Right hindlimb (tissue), 1 donor: ENCODE measurements at places on chromosomes 7 and 10.

DNA sequence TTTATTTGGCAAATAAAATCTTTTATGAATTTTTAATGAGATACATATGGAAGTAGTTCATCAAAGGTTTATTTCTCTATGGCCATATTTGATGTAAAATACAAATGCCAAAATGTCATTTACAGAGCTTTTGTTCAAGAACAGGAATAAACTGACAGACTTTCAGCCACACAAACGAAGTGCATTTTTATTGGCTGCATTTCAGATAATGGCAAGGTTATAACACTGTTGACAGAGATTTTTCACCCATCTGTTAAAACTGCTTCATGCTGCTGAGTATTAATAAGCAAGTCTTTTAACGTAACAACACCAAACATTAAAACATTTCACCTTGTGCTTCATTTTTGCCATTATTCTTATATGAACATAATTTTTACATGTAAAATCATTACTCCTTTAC lies 254.4 kb downstream of the ANKRD7 start:
- no peak for DNase-seq

DNA sequence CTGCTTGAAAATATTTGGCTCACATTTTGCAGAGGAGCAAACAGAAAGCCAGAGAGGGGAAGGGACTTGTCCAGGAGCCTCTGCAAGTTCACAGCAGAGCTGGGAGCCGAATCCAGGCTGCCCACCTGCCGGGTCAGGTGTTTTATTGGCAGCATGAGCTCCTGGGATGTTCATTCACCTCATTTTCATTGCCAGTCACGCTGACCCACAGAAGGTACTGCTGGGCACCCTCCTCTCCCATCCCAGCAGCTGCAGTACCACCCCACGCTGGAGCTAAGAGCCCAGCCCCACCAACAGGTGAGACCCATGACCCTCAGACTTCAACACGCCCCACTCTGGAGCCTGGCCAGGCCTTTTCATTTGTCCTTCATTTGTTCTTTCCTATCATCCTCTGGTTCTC lies 102.7 kb downstream of the GRID1 start:
- DNase-seq: no peak

DNA sequence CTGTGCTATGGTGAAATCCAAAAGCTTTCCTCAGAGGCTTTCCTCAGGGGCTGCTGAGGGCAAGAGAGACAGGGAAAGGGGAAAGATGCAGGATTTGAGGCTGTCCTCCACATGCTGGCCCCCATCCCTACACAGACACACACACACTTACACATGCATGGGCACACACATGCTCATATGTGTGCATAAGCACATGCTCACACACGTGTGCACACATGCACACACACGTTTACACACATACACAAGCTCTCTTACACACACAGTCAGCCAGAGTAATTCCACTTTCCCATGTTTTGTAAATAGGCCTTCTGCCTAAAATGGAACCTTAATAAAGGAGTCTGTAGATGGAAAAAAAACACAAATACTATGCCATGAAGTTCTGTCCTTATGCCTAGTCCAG lies 312.9 kb downstream of the GRID1 start:
- DNase-seq: no peak

GRCh38 chr7:92520024-92520423 lies 8.3 kb downstream of the PEX1 start:
- DNase-seq: no peak

GRCh38 chr10:4902571-4903011 lies 60.6 kb upstream of the AKR1C1 start:
- DNase-seq: no peak

DNA sequence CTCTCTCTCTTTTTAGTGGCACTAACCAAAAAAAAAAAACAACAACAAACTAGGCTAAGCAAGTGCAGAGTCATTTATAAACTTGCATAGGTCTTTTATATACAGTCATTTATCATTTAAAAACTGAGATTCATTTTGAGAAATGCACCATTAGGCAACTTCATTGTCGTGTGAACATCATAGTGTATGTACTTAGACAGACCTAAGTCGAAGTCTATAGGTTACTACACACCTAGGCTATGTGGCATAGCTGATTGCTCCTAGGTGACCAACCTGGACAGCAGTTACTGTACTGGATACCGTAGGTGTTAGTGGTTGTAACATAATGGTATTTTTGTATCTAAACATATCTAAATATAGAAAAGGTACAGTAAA lies 109.1 kb upstream of the SAMD8 start:
- no peak for DNase-seq

DNA sequence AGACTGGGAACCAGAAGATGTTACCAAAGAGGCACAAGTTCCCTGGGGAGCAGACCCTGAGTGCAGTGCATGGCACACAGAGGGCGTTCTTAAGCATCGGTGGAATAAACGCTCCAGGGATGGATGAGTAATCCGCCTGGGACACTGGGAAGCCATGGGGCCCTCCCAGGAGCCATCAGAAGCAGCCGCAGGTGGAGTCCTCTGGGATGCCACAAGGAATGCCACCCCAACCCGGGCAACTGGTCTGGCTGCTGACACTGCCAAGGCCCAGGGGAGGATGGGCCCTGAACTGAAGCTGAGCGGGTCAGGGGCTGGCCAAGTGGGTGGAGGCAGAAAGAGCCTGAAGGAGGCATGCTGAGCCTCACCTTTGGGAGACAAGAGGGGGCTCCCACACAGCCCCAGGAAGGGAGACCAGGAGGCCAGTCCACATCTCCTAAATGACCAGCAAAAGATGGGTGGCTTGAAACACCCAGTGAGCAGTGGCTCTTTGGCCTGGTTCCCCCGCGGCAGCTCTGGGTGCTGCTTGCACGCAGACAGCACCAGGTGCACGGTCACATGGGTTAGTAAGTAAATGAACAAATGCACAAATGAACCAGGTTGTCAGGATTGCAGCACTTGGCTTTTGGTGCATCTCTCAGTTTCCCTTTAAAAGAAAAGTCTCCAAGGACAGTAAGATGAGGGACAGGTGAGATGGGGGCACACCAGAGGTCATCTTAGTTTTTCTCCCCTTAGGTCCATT lies 141.3 kb upstream of the ZMIZ1 start:
- no peak for DNase-seq

GRCh38 chr10:79207726-79208125 lies 139.0 kb downstream of the ZMIZ1 start:
- DNase-seq: no peak

GRCh38 chr7:28178599-28178998 lies 2.0 kb downstream of the JAZF1 start:
- DNase-seq: no peak

DNA sequence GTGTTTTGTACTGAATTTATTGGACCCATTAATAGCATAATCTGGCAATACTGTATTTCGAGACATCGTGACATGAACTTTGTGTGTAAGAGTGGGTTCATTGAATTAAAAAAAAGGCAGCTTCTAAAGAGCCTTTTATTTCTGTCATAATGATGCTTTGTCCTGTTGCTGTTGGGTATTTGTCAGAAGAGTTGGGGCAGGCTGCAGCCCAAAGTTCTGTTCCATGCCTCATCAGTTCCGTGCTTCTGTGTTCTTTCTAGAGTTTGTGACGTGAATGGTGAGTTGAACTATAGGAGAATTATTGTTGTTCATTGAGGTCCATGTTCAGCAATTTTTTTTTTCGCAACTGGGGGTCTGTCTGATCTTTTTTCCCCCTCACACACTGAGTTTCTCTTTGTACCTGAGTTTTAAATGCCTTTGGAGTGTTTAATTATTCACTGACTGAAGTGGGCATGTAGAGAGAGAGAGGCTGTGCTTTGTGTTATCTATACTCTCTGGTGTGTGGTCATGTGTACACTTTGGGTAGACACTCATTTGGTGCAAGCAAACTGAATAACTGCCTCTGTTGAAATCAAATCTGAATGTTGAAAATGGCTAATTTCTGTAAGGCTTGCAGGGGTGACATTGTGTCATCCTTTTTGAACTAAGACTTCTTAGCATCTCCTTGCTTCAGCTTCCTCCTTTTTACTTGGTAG lies 69.8 kb downstream of the ADD3 start:
- DNase-seq: no peak

- no peak for DNase-seq
Observed at GRCh38 chr10:33052915-33053810, 95.1 kb upstream of the ITGB1 start.

DNA sequence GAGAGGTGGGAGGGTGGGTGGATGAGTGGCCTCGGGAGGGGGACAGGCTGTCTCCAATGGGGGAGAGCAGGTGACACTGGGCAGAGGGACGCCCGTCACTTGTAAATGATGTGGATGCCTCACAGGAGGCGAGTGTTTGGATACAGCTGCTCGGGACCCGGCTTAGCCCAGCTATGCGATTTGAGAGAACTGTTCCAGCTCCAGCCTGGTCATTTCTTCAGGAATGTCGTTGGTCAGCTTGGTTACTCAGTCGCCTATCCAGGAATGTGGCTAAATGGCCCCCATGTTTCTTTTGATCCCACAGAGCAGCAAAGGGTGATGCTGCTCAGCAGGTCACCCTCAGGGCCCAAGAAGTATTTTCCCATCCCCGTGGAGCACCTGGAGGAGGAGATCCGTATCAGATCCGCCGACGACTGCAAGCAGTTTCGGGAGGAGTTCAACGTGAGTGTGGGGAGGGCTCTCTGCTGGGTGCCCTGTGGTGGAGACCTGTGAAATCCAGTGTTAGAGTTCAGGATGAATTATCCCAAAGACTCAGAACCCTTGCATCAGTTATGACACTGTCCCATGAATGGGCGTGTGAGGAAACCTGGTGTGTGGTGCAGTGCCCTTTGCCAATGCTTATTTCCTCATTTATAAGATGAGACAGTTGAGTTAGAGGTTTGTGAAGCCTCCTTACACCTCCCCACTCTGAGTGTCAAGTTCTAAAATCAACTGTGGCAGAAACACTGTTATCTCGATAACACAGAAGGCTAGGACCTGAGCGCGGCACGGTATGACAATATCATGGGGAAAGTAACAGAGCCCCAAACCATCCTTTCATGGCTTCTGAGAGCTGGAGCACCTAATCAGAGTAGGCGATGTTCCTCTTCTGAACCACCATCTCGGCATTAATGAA lies 76.8 kb downstream of the MKI67 start:
- no peak for DNase-seq

- no peak for DNase-seq
Observed at GRCh38 chr7:91946549-91946948, 5.9 kb downstream of the AKAP9 start.

- DNase-seq: no peak
Observed at GRCh38 chr7:142301299-142301698, 43.4 kb upstream of the PRSS58 start.

GRCh38 chr10:71748671-71749191 lies 24.6 kb downstream of the VSIR start:
- DNase-seq: peak; percentile 79

- DNase-seq: no peak
Observed at GRCh38 chr7:134935701-134936100, 50.6 kb upstream of the AGBL3 start.

DNA sequence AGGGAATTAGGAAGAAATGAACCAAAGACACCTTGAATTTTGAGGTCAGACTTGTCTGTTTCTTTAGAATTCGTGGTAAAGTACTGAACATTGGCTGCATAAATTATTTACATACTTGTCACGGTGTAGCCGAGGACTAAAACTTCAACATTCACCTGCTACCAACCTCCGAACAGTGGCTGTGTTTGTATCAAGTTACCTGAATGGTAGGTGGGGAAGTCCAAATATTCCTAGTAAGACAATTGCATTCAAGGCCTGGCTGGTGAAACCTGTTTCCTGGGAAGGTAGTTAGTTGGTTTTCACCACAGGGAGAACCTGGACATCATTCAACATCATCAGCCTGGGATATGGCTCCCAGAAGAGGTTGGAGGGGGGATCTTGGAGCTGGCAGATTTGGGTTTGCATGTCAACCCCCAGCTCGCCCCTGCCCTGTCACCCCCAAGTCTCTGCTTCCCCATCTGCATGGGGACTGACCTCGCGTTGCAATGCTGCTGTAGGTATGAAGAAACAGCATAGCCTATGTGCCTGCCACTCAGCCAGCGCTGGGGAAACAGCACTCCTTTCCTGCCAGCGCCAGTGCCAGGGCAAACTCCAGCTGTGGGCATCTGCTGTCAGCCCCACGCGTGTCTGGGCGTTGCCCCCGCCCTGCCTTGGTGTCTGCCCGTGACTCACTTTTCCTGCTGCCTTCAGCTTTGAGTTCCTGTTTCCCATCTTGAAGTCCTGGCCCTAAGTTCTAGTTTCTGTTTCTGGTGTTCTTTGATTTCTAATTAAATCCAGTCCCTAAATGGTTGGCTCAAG lies 12.7 kb upstream of the LARP4B start:
- peak; percentile 34 for DNase-seq

DNA sequence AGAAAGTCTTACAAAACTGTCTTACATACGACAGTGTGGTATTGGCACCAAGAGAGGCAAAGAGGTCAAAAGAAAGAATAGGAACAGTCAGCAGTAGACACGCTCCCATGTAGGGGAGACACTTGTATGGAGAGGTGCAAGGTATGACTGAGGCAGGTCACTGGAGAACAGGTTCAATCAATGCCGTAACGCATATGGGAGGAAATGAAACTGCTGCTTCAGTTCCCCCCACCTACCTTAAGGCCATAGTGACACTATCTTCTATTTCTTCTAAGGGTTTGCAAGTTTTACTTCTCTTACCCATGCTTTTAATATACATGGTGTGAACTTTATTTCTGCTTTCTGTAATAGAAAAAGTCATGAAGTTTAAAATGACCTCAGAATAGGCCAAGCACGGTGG lies 5.5 kb upstream of the PITRM1 start:
- DNase-seq: no peak

DNA sequence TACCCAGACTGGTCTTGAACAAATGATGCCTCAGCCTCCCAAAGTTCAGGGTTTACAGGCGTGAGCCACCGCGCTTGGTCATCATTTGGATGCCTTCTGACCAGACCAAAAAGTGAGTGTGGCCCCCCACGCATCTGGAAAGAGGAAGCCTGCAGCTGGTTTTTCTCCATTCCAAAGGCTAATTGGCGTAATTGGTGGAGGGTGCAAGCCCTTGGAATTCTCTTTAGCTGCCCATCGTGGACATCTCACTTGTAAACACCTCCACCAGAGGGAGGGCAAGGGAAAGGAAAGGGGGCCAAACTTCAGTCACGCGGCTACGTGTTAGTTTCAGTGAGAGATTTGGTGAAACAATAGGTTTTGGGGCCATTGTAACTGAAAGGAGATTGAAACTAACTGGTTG lies 4.1 kb upstream of the ARHGAP21 start:
- DNase-seq: no peak

DNA sequence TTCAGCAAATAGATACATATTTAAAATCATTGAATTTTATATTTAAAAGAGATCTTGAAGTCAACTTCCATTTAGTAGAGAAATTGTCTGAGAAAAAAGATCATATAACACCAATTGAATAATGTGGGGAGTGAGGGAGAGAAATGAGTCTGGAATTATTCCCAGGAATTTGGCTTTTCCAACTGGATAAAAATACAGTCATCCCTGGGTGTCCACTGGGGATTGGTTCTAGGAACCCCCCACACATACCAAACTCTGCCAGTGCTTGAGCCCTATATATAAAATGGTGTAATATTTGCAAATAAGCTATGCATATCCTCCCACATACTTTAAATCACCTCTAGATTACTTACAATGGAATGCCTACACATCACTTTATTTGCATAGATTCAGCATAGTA lies 162.8 kb upstream of the SEMA3C start:
- DNase-seq: no peak

DNA sequence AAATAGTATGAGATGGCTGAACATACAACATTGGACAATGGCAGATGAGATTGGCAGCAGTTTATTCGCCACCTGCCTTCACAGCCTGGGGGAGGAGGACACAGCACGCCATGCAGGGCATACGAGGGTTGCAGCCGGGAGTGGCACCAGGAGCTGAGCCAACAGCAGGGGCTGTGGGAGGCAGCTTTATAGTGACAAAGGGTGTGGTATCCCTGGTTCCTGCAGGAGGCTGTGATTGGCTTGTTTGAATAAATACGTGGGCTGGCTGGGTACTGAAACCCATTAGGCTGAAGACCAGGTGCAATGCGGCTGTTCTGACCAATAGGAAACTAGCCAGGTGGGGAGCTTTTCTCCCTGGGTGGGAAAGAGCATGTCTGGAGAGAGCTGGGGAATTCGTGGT lies 68.9 kb upstream of the LEP start:
- no peak for DNase-seq
